ENCODE measurements at places on chromosomes 7 and 10.
A peak's percentile ranks its signal among the peaks of the same experiment; 100 is the strongest.

DNA sequence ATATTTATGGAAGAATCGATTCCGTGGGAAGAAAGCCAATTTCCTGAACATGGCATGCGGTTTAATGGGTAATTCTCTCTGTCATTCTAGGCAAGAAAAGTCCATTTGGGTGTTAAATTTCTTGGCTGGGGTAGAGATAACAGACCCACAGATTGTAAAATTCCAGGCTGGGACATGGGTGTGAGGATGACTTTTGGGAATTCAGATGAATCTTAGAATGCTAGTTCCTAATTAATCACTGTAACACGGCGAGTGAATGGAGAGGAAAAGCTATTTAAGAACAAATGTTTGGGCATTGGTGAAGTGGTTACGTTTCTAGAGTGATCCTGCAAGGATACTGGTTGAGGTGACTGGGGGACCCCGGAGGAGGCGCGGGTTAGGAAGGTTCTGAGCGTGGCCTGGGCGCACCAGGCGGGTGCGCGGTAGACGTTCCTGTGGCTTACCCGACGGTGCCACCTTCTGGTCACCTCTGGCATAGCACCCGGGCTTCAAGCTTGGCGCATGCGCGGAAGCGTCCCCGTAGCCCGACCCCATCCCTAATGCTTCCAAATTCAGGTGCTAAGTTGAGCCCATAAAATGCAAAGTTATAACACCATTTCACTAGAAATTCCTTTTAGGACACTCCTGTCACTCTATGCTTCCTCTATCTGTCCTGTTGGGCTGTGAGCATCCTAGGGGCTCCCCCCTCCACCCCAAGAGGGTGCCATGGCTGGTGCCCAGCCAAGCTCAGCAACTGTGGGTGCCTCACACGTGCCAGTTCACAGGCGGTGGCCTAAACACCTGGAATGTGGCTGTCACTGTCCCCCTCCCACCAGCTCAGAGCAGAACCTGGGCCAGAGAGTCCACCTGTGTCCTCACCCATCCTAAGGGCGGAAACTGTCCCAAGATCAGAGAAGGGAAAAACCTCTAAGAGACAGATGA lies 104.4 kb downstream of the PTPRE start:
- DNase-seq, result peak; percentile 70

DNA sequence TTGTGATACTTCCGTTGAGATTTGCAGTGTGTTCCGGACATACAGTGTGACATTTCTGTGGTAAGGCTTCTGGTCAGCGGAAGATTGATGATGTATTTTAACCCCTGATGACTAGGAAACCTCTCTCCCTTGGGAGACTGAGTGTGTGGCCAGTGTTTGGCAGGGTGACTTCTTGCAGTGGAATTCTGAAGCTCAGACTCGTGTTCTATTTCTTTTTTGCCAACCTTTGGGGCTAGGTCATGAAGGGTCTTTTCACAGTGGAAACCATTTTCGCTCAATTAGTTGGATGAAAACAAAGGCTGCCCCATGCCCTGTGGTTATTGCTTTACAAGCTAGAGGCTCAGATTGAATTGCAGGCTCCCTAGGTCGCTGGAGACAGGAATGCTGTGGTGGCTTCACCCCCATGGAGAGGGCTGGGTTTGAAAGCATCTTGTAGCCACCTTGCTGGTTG lies 288.9 kb downstream of the BBS9 start:
- no peak for DNase-seq

GRCh38 chr10:4067931-4068561 lies 283.0 kb upstream of the KLF6 start:
- DNase-seq, result no peak

DNA sequence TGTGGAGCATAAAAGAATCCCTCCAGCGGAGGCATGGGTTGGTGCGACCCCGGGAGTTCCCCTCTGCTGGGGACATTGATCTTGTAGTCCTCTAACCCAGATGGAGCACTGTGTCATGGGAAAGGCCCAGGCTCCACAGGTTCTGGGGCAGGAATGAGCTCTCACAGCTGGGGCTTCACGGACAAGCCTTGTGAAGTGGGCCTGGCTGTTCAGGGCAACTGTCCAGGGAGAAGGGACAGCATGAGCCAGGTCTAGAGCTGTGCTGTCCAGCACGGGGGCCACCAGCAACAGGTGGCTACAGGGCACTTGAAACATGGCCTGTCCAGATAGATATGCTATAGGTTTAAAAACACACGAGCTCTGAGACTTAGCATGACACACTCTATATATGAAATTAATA lies 11.4 kb downstream of the GPR26 start:
- DNase-seq, result no peak

DNA sequence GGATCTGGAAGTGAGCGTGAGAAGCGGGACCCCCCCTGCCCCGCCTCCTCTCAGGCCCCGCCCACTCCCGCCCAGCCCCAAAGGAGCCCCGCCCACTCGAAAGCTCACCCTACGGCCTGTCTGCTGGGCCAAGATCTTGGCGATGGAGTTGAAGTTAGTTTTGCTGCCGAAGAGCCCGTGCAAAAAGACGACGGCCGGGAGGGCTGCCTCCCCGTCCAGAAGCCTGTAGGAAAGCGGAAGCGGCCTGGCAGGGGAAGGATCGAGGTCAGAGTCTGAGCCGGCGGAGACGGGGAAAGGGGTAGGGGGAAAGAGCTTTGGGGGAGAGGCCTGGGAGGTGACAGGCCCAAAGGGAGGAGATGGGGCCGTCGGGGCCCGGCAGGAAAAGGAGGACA lies 386 bp downstream of the ABHD11 start:
- DNase-seq, result peak; percentile 49

GRCh38 chr7:43721193-43721806 lies 8.0 kb downstream of the COA1 start:
- no peak for DNase-seq

GRCh38 chr10:17736223-17736622 lies 15.8 kb upstream of the TMEM236 start:
- DNase-seq, result no peak

- no peak for DNase-seq
Measured at GRCh38 chr7:117828825-117829224, 44.4 kb downstream of the CTTNBP2 start.

DNA sequence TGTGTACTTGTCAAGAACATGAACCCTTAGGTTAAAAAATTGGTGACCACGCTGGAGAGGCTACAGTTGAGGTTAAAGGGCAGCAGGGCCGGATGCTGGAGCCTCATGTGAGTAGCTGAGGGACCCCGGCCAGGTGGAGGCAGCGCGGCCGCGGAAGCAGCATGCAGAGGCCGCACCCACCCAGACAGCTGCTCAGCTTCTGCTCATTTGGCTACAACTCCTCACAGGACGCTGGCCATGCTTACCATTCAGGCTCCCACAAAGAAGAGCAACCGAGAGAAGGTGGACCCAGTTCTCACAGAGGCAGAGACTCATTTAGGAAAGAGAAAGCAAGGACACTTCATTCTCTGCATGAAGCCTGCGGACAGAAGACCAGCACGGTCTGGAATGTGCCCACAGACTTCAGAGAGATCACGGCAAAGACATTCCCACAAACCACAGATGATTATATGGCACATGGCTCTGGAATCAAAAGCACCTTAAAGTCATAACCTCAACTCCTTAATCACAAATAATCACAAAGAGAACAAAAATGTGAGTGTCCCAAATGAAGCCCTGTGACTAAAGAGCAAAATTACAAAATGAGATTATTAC lies 94.4 kb downstream of the VOPP1 start:
- no peak for DNase-seq

- no peak for DNase-seq
Measured at GRCh38 chr7:39721345-39721744, 98.0 kb downstream of the RALA start.

DNA sequence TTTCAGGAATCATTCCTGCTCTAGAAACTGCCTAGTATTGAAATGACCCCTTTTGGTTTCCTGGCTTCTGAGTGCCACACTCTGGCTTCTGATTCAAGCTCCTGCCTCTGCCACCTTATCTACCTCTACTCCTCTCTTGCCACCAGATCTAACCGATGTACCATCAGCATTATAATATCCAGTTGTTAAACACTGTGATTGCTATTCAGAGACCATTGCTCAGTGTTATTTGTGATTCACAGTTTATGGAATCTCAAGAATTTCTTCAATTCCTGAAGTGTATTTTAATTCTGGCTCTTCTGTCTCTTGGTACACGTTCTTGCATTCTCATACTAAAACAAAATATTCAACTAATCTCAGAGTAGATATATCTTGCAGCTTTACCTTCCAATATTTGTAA lies 88.7 kb downstream of the DYNC1I1 start:
- no peak for DNase-seq

DNA sequence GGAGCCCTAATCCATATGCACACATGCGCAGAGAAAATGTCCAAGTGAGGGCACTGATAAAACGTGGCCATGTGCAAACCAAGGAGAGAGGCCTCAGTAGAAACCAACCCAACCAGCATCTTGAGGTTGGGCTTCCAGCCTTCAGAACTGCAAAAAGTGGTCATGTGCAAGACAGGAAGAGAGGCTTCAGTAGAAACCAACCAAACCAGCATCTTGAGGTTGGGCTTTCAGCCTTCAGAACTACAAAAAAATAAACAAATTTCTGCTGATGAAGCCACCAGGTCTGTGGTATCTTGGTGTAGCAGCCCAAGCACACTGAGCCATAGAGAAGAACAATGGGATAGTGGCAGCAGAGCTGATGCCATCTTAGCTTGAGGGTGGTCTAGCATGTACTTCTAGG lies 371.5 kb downstream of the CALN1 start:
- no peak for DNase-seq

GRCh38 chr7:97959046-97959445 lies 30.9 kb downstream of the OCM2 start:
- DNase-seq, result no peak

- DNase-seq, result peak; percentile 8
Measured at GRCh38 chr7:129213828-129214227, 11.0 kb upstream of the AHCYL2 start.

DNA sequence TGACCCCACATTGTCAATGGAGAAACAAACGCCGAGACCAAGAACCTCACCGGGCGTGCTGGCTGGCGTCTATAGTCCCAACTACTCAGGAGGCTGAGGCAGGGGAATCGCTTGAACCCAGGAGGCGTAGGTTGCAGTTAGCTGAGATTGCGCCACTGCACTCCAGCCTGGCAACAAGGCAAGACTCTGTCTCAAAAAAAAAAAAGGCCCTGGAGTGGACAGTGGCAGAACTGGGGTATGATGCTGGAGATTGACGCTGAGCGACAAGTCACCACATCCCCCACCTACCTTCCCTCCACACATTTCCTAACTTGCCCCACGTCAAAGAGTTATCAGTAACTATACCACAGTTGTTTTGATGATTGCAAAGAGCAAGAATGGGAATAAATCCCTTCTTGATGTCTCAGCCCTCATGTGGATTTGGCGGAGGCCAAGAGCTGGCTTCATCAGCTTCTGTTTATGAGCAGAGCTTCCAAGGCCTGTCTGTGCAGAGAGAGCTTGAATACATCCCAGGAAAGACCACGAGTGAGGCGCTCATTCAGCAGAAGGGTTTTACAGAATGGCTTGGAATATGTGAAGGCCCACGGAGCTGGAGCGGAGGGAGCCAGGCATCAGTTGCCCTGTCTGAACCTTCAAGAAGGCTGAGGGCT lies 28.0 kb upstream of the TNS3 start:
- DNase-seq, result no peak

DNA sequence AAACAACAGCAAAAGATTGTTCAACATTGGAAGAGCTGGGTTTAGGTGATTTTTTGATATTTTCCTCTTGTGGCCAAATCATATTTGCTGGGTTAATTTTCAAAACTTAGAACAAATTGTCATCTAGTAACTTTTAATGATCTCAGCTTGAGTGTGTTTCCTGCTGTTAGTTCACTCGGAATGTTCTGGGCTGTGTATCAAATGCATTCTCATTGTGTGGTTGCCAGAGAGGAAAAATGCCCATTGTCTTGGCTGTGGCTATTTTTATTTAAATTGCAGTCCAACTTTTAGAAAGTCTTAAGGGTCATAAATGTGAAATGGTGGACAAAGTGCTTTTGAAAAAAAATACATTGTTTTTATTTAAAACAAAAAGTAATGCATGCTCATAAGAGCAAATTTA lies 542.0 kb downstream of the TNS3 start:
- DNase-seq, result no peak

DNA sequence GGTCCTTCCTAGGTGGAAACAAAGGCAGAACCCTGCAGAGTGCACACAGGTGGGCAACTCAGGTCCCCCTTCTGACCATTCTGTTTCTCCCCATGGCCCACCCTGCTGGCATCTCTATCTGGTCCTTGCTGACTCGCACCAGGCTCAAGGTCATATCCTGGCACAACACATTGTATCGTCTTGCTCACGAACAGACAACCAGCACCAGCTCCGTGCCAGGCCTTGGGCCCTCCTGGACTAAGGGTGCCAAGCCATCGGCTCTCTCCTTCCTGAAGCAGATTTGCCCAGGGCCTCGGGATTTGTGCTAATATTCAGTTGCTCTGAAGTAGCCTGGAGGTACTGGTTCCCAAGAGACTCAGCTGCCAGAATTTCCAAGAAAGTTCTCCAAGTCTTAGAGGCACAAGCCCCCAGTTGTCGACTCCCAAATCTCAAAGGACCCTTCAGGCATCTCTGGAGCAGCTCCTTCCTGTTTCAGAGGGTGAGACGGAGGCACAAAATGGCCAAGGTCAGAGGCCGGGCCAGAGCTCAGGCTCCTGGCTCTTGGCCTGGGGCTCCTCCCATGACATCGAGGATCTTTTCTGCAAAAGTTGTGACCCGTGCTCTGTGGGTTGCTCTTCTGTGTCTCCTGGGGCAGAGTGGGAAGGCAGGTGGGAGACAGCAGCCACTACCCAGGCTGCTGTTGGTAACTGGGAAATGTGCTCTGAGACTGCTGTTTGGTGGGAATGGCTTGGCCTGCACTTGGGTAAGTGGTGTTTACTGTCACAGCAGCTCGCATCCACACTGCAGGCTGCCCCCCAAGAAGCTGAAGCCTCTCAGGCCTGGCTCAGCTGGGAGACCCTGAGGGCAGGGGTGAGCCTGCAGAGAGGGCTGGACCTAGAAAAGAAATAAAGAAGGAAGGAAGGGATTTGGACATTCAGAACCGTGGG lies 121.3 kb downstream of the RGS10 start:
- no peak for DNase-seq

Data from GDM1 (cell line).